Fibroblast of skin of abdomen (primary cell): ENCODE measurements at places on chromosomes 11 and 22.

- no peak for DNase-seq
These were observed 66.9 kb upstream of the CHST1 start for GRCh38 chr11:45732343-45732742.

- no peak for DNase-seq
These were observed 2.8 kb upstream of the BARX2 start for GRCh38 chr11:129372609-129373488.

- DNase-seq: no peak
These were observed 9.7 kb downstream of the MCAM start for GRCh38 chr11:119307219-119307618.

GRCh38 chr11:121802542-121802941 is 313.5 kb downstream of the BLID start:
- no peak for DNase-seq

- DNase-seq: no peak
These were observed 39.1 kb downstream of the ARRB1 start for GRCh38 chr11:75312346-75312745.

- no peak for DNase-seq
These were observed 41.2 kb upstream of the ALX4 start for GRCh38 chr11:44351006-44351660.

- DNase-seq: no peak
These were observed 64.5 kb downstream of the MACROD1 start for GRCh38 chr11:64101461-64101860.

DNA sequence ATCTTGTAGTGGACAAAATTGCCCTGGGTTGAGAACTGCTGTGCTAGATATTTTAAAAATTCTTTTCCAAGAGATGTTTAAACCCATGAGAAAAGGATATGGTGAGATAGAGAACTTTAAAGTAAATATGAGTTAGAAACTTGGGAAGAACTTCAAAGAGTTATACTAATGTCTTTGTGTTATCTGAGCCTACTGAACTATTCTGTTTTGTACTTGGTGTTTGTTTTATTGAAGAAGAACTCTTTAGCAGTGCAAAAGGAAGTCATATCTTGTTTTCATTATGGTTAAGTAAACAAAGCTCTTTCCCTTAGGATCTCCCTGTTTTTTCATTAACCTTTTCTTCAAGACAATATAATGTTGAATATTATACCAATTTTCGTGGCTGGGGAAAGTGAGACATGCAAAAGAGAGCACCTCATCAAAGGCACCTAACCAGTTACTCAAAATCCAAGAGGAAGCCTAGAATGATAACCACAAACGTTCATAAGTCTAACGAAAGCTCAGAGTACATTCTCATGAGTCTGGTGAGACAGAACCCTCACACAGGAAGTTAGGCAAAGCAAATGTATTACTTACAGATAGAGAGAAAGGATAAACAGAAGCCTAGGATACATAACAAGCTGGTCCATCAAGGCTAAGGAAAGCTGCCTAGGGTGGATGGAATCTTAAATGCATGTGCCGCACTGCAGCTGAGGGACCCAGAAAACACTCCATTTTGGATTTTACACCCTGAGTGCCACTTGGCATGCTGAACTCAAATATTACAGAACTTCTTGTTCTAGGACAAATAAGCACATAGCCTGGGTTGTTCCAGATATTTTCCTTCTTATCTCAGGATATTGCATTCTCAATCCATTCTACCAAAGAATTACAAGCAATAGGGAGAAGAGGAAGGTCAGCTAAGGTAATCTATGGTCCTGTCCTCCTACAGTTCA is 112.5 kb upstream of the ANO3 start:
- no peak for DNase-seq

- peak; percentile 97 for DNase-seq
These were observed 76.1 kb downstream of the BBOX1 start for GRCh38 chr11:27116684-27117083.

- DNase-seq: no peak
These were observed 1.6 kb downstream of the KIAA1671 start for GRCh38 chr22:24954114-24954463.

- no peak for DNase-seq
These were observed 882 bp downstream of the CYB5R2 start for GRCh38 chr11:7672276-7672959.

DNA sequence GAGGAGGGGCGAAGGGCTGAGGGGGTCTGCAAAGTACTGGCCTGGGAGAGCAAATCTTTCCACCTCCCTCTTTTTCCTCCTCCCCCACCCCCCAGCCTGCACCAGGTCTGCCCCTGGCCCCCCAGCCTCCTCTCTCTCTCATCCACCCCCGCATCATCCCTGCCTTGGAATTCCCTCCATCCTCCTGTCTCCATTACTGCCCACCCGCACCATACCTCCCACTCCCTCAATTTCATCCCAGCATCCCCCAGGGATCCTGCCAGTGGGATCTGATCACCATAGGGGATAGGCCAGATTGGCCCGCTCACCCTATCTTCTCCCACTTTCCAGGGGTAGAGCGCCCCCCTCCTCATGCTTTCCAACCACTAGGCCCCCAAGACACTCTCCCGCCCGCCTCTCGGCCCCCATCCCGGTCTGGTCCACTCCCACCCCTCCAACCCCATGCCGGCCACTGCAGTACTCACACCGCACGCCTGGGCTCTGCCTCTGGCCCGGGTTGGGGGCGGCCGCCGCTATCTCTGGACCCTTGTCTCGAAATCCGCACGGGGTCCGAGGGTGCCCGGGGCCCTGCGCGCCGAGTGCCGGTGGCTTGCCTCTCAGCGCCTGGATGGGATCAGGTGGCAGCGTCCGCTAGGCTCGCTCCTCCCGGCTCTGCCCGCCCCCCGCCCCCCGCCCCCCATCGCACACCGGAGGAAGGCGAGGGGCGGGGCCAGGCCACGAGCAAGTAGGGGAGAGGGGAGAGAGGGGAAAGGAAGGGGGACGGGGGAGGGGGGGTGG is at the start of gene GAL3ST3:
GAL3ST3 (minus strand) TSS at position 615 of the 777 bp plus-strand sequence. CDS start 3,746 bp downstream, outside the sequence.
- no peak for DNase-seq

DNA sequence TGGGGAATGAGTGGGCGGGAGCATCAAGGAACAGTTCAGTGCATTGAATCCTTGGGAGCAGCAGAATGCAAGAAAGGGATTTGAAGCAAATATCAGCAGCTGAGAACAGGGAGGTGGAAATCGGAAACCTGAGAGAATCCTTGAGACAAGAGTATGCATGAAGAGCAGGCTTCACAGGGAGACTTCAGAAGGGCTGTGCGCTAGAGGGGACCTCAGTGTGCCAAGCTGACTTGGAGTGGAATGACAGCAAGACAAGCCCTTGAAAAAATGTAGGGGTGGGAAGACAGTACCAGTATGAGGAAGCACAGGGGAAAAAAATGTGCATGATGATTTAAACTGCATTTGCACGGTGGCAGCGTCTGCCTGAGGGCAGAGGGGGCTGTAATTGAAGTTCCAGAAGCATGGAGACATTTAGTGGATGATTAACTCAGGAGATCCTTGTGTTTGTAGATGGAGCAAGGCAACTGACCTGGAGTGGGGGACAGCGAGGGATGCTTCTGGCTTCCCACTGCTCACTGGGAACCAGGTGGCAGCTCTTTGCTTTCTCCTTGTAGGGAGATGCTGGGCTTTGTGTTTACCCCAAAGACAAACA is 204.9 kb upstream of the PLET1 start:
- DNase-seq: no peak

- DNase-seq: no peak
These were observed 252.1 kb upstream of the ARHGAP42 start for GRCh38 chr11:100434821-100435641.

DNA sequence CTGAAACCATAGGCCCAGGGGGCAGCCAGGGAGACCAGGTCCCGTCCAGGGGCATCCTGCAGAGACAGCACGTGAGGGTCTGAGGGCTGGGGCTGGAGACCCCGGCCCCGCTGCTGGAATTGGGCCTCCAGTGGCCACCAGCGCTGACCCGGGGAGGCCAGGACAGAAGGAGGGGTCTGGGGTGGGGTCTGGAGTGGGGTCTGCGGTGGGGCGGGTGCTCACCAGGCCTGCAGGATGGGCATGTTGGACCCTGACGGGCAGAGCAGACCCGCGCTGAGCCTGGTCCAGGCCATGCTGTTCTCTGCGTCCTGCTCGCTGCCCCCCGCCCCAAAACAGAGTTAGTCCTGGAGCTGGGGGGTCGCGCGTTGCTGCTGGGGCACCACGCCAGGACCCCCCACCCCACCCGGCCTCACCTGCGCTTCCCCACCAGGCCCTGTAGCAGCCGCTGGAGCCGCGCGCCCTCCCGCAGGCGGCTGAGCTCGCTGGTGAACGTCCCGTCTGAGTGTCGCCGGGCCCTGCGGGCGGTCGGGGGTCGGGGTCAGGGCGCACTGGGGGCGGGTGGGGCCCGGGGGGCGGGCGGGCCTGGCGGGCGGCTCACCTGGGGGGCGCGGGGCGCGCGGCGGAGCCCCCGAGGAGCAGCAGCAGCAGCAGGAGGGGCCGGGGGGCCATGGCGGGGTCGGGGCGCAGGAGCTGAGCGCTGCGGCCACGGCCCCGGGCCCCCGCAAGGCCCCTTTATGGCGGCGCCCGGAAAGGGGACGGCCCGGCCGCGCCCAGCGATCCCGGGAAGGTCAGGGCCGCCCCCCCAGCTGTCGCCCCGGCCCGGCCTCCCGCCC is at the start of gene SCT:
SCT (minus strand) TSS at position 707 of the 833 bp plus-strand sequence; CDS start at position 669, 38 bp downstream.
- no peak for DNase-seq

- peak; percentile 49 for DNase-seq
These were observed 54.1 kb downstream of the PPFIA1 start for GRCh38 chr11:70324376-70325115.

- DNase-seq: no peak
These were observed 2.6 kb downstream of the MRGPRF start for GRCh38 chr11:69010361-69010891.

DNA sequence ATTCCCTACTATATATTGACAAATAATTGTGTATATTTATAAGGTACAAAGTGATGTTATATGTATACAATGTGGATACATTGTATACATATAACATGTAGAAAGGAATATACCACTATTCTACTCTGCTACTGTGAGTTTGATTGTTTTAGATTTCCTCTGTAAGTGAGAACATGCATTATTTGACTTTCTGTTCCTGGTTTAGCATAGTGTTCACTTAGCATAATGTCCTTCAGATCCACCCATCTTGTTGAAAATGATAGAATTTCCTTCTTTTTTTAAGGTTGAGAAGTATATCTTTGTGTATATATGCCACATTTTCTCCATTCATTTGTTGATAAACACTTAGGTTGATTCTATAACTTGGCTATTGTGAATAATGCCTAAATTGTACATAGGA is 140.8 kb upstream of the BDNF start:
- no peak for DNase-seq

DNA sequence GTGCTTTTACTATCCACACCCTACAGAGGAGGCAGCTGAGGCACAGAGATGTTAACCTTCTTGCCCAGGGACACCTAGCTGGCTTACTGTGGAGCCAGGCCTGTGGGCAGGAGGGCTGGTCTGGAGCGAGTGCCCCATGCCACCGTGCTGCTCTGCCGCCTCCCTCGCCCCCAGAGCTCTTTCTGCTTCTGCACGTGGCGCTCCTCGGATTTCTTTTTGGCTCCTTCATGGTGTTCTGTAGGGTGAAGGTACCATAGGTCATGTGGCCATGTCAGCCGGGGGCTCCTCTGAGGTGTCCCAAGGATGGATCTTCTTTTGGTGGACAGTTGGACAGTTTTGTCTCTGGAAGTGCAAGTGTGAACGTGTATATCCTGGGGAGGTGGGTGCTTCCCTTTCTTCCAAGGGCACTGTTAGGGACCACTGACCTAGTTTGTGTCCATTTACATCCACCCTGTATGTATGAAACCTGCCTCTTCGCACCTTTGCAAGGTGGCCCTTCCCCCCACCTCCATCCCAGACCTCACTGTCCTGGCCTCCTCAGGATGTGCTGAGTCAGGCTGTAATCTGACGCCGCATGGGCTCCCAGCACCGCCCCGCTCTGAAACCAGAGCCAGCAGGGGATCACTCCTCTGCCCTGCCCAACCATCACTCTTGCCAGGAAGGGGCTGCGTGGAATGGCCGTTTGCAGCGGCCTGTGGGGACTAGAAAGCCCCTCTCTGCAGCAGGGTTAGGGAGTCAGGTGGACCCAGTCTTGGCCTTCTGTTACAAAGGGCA is 31.7 kb downstream of the POLR3H start:
- peak; percentile 75 for DNase-seq

GRCh38 chr11:115166820-115167219 is 337.4 kb downstream of the CADM1 start:
- no peak for DNase-seq

- DNase-seq: no peak
These were observed 2.0 kb downstream of the OVOL1 start for GRCh38 chr11:65788821-65789220.

- DNase-seq: no peak
These were observed 432.9 kb upstream of the CNTN5 start for GRCh38 chr11:98587884-98588283.

DNA sequence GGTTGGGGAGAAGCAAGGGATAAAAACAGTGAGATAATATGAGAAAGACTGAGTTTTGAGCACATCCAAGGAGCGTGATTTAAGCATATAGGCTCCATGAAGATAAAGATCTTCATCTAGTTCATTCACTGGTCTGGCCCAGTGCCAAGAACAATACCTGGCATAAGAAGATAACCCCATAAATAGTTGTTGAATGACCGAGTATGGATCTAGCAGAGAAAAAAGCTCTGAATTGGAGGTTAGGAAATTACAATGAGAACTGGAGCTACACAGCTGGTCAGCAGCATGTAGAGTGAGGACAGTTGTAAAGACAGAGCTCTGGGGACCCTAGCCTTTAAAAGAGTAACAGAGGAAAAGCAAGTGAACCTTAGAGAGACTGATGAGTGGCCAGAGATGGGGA is 33.0 kb upstream of the PAK1 start:
- peak; percentile 46 for DNase-seq

- DNase-seq: peak; percentile 72
These were observed 132.8 kb upstream of the RASSF10 start for GRCh38 chr11:12876340-12876739.

DNA sequence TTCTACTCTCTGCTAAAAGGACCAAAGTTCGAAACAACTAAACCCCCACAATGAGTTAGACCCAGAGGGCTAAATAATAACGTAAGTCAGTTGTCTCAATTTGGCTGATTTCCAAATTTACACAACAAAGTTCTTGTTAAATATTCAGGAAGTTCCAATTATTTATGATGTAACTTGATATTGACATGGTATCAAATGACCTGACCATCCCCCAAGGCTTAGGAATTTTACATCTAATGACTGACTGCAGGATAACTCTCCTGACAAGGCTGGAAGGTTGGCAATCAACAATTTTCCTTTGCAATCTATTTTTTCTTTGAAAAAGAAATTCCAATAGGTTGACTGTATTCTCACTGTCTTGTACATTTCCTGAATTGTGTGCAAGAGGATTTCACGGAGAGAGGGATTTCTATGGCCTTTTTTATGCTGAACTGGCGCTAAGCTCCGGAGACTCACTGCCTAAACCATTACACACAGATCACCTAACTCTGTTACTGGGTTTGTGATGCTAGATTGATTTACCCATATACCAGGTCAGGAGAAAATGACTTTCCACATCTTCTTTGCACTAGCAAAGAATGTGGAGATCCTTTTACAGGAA is 9.6 kb upstream of the CDON start:
- peak; percentile 58 for DNase-seq

GRCh38 chr11:128725630-128726319 is 31.9 kb downstream of the FLI1 start:
- DNase-seq: peak; percentile 38
